Activated naive CD8-positive, alpha-beta T cell treated with anti-CD3 and anti-CD28 coated beads for 36 hours (primary cell): ENCODE measurements at places on chromosomes 2 and 18. TPM values are rescaled to one million over a fixed set of nuclear protein-coding genes. Genes with fewer than 3 reads are reported as not detected.

- no peak overlapping the region for H3K4me3 ChIP-seq
- H3K4me1 ChIP-seq = peaks cover 47% of the 10 kb centered on the region
These were observed 118.2 kb downstream of the ZNF516 start for GRCh38 chr18:76376668-76377358.

DNA sequence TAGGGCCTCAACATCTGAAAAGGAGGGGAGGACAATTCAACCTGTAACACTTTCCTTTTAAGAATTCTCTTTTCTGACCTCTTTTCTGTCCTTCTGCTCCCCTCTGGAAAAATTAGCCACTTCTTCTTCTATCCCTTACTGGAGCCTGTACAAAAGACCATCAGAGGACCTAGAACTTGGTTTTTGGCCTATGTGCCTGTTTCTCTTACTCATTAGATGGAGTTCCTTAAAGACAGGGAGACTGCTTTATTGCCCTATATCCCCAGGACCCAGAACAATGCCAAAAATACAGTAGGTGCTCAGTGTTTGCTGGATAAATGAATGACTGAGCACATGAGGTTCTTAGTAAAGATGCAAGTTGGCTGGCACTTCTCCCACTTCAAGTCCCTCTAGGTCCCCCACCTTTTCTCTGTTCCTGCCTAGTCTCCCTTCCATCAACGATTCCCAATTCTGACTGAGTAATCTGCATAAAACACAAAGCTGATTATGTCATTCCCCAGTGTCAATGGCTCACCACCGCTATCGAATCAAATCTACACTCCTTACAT, 114.2 kb downstream of the DDX1 start:
- H3K27me3 ChIP-seq = no peaks in the 10 kb centered on the region
- no peak for DNase-seq
- H3K4me3 ChIP-seq = no peak overlapping the region
- no peak overlapping the region for H3K27ac ChIP-seq
- no peaks in the 10 kb centered on the region for H3K36me3 ChIP-seq
- H3K4me1 ChIP-seq = no peaks in the 10 kb centered on the region

DNA sequence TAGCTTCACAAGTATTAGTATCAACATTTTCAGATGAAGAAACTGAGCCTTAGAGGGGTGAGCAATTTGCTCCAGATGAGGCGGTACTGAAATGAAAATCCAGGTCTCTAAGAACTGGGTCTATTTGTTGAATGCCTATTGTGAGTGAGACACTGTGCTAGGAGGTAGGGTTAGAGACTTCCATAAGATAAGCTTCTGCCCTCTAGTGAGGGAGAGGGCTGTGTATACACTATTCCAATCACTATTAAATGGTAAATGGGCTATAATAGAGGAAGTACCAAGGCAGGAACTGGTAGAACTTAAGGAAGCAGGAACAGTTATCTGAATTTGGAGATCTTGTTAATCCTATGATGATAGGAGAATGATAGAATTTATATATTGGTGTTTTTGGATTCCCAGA, 23.6 kb upstream of the GLS start:
- no peak overlapping the region for H3K4me3 ChIP-seq
- H3K27me3 ChIP-seq = no peaks in the 10 kb centered on the region
- peaks cover 9% of the 10 kb centered on the region for H3K4me1 ChIP-seq
- H3K36me3 ChIP-seq = peaks cover 3% of the 10 kb centered on the region
- no peak for DNase-seq

GRCh38 chr2:76642129-76642528, 880.0 kb downstream of the LRRTM4 start:
- no peaks in the 10 kb centered on the region for H3K4me1 ChIP-seq
- peaks cover 2% of the 10 kb centered on the region for H3K36me3 ChIP-seq
- H3K27me3 ChIP-seq = no peaks in the 10 kb centered on the region
- DNase-seq = no peak

DNA sequence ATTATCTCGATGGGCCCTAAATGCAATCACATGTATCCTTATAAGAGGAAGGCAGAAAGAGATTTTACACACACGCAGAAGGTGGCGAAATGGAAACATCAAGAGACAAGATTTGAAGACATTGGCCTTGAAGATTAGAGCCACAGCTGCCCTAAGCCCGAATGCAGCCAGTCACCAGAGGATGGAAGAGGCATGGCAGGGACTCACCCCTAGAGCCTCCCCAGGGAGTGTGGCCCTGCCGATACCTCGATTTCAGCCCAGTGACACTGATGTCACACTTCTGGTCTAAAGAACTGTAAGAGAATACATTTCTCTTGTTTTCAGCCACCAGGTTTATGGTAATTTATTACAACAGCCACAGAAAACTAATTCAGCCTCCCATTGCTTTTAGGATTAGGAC, 17.4 kb downstream of the TTC39C start:
- H3K4me1 ChIP-seq = peaks cover 57% of the 10 kb centered on the region
- H3K36me3 ChIP-seq = peaks cover 28% of the 10 kb centered on the region
- no peak overlapping the region for H3K4me3 ChIP-seq
- DNase-seq = no peak
- H3K27me3 ChIP-seq = no peaks in the 10 kb centered on the region
- no peak overlapping the region for H3K27ac ChIP-seq

DNA sequence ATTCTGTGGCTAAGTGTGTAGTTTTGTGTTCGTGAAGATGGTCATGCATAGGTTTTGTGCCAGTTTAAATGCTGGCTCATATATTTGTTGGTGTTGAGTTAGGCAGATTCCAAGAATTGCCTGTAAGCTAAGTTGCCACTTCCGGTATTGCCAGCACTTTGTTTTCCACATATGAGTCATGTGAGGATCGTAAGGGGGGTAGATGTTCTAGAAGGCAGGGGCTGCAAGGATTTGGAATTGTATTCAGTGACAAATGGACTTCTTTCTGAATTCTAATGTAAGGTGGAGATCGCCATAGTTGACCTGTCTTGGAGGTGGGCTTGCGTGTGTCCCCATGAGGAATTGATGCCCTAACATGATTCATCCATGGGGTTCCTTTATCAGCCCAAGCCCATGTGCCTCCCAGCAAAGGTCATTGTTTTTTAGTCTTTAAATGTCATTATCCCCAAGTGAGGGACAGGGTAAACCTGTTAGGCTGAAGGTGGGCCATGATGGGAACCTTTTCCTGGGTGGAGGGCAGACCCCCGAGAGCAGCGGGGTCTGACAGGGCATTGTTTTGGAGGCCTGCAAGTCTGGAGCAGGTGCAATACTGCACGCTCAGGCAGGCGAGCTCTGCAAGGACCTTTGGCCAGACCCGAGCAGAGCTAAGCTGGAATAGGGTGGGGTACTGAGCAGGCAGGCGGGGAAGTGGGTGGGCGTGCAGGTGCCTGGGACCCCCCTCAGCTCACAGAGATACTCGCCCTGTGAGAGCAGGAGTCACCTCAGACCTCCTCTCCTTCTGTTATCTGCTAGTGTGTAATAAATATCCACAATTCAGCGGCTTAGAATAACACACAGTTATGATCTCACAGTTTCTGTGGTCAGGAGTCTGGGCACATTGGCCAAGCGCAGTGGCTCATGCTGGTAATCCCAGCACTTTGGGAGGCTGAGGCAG, 77.4 kb downstream of the LRRFIP1 start:
- peaks cover 72% of the 10 kb centered on the region for H3K4me1 ChIP-seq
- peak overlapping the region; percentile 80 for H3K27ac ChIP-seq
- DNase-seq = no peak
- H3K27me3 ChIP-seq = no peaks in the 10 kb centered on the region
- peaks cover 21% of the 10 kb centered on the region for H3K36me3 ChIP-seq

GRCh38 chr18:79890674-79891073, 60.8 kb downstream of the SLC66A2 start:
- no peaks in the 10 kb centered on the region for H3K27me3 ChIP-seq
- H3K36me3 ChIP-seq = peaks cover 2% of the 10 kb centered on the region
- H3K4me1 ChIP-seq = peaks cover 7% of the 10 kb centered on the region

MPV17 gene
- total RNA-seq = 84.4 TPM

TBR1 gene
- not detected for total RNA-seq

FAM237A gene
- not detected for total RNA-seq

RPRM gene
- total RNA-seq = 0.14 TPM
